ENCODE measurements at places on chromosomes 1 and 21.
A peak's percentile ranks its signal among the peaks of the same experiment; 100 is the strongest.

DNA sequence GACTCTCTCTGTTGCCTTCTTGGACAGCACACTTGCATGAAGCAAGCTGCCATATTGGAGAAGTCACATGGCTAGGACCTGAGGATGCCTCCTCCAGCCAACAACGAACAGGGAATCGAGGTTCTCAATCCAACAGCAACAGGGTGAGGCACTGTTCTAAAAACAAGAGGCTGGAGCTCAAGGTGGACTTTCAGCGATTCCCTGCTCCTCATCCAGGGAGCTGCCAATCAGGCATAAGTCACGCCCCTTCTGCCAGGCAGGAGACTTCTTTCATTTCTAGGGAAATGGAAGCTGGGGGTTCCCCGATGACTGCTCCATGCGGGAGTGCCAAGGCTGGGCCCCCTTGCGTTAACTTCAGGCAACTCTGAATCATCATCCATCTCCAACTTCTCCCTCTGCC, 22.7 kb upstream of the IFNAR1 start:
- no peak for DNase-seq

DNA sequence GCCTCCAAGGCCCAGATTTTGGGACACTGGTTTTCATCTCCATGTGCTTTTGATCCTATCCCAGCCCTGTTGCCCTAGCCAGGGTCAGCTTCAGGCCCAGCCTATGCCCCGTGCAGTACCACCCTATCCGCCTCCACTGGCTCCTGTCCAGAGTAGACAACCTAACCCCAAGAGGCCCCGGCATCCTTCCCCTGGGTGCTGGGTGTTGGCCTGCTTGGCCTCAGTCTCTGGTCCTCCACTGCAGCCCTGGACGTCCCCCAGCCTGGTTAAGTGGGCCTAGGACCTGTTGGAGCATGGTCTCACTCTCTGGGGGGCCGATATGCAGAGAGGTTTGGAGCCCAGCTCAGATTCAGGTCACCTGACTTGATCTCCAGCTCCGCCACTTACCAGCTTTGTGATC, 1.6 kb downstream of the CSF3R start:
- DNase-seq: no peak

DNA sequence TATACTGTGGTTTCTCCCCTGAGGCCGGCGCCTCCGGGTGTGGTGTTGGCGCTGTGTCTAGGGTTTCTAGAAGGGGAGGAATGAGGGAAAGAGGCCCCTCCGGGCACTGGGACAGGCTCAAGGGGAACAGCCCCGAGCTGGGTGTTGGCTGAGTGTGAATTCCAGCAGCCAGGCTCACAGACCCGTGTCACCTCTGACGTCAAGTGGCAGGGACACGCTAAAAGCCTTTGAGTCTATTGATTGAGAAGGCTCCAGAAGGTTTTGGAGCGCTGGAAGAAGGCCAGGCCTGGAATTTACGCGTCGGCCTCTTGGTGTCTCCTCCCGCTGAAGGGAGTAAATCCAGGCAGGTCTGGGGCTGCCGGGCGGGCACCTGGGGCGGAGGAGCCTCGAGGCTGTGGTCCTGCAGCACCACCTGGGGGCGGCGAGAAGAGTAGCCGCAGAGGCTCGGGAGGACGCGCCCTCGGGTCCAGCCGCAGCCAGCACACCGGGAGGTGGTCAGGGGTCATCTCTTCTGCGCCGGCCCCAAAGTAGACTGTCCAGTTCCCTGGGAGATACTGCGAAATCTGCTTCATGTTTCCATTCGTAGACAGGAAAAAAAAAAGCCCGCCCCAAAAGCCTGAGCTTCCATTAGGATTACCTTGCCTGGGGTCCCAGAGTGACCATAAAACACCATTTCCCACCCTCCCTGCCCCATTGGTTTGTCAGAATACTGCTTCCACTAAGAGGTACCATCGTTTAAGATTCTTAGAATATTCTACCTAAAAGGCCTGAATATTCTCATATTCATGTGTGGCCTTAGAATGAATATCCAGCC, 61.7 kb downstream of the TLR5 start:
- peak; percentile 84 for DNase-seq

GRCh38 chr21:14454016-14455009, 71.4 kb upstream of the HSPA13 start:
- no peak for DNase-seq

- no peak for DNase-seq
Measured at GRCh38 chr1:54180701-54181360, 19.0 kb downstream of the CYB5RL start.

DNA sequence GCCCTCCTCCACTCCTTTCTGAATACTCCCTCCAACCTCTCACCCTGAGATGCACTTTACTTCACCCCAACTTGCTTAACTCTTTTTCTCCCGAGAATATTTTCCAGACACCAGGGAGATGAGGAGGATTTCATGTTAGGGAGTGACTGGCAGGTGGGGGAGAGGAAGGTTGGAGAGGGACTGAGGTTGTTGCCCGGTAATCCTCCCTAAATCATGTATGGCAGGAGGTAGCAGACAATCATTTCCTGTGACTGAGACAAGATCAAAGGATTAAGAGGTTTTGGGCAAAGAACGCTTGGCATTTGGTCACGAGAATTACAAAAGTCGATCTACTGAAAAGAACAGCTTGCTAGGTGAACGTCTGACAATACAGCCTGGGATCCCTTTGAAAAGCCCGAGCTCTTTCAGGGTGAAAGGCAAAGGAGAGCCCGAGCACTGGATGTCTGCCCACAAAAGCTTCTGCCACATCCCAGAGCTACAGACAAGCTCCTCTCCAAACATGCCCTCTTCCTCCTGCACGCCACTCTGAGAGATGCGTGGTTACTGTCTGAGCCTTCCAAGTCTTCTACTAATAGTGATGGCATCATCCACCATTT, 154.1 kb downstream of the DAB1 start:
- no peak for DNase-seq

- DNase-seq: peak; percentile 34
Measured at GRCh38 chr1:7680207-7680954, 90.7 kb upstream of the VAMP3 start.

DNA sequence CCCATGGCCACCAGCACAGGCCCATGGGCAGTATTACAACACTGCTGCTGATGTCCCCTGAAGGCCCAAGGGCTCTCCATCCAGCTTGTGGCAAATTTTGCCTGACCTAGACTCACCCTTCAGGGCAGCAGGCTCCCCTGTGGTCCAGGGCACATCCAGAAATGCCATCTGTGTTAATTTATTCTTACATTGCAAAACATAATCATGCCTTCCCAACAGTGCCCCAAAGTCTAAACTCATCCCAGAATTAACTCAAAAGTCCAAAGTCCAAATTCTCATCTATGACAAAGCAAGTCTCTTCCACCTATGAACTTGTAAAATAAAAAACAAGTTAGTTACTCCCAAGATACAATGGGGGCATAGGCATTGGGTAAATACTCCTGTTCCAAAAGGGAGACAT, 13.3 kb downstream of the VN1R5 start:
- DNase-seq: no peak

- DNase-seq: no peak
Measured at GRCh38 chr1:222529916-222530315, 18.0 kb downstream of the HHIPL2 start.

GRCh38 chr1:114037631-114037890, 58.3 kb downstream of the OLFML3 start:
- DNase-seq: no peak

- no peak for DNase-seq
Measured at GRCh38 chr1:114423455-114423854, 87.5 kb downstream of the TRIM33 start.

GRCh38 chr1:87986130-87986866, 657.6 kb downstream of the LMO4 start:
- DNase-seq: no peak

DNA sequence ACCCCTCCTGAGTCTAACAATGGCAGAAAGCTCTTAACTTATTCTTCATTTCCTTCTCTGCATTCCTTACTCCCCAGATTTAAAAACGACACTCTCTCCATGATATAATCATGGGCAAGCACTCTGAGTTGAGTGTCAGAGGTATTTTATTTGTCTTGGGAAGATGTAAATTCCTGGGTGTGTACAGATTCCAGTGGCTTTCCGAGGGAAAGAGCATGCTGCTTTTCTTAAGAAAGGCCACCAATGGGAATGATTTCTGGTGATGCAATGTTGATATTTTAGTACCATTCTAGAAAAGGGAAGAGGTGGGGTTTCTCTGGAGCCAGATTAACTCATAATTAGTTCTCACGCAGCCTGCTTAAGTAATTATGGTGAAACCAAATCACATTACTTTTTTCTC, 47.8 kb upstream of the BTG3 start:
- DNase-seq: no peak

- no peak for DNase-seq
Measured at GRCh38 chr21:33430858-33431257, 27.6 kb downstream of the IFNGR2 start.

- DNase-seq: peak; percentile 71
Measured at GRCh38 chr1:75172556-75172955, 38.4 kb downstream of the LHX8 start.

DNA sequence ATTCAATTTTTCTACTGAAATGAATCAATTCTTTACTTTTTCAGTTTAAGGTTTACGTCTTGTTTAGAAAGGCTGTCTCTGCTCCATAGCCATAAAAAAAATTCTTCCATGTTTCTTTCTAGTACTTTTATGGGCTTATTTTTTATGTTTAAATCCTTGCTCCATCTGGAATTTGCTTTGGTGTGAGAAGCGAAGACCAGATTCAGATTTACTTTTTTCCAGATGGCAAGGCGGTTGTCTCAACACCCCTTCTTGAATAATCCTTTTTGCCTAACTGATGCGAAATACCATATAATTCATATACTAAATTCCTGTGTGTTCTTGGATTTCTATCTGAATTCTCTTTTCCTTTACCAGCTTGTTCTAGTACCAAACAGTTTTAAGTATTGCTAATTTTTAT, 101.5 kb downstream of the C1orf94 start:
- no peak for DNase-seq

- peak; percentile 47 for DNase-seq
Measured at GRCh38 chr1:57470036-57470435, 46.2 kb upstream of the DAB1 start.

DNA sequence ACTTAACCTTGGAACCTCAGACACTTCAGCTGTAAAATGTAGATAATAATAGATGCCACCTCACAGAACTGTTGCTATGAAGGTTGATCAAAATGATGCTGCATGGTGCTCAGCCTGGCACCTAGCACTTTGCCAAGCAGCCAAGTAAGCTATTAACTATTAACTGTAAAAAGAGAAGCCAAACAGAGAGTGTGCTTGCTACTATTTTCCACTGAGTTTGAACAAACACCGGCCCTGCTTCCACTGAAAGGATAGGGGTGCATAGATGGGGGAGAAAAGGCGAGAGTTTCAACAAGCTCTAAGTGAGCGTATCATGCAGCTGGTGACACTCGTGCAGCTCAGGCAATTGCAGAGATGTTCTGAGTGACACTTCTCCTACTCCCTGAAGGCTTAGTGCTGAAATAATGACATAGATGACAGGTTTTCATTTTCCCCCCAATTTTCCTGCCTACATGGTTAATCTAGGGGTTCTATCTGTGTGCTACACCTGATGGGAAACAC, 78.2 kb downstream of the GPR88 start:
- DNase-seq: no peak

GRCh38 chr21:15051644-15052458, 12.9 kb downstream of the NRIP1 start:
- DNase-seq: no peak

DNA sequence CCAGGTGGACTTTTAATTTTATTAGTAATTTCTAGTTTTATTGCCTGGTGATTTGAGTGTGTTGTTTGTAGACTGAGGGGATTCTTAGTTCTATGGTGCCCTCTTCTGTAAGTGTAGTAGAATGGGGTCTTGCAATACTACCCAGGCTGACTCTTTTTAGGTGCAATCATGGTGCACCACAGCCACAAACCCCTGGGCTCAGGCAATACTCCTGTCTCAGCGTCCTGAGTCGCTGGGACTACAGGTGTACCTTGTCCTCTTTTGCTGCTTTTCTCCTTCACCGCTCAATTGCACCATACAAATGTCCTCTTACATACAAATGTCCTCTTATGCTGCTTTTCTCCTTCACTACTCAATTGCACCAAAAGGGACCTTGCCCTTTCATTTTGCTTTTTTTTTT, 43.1 kb downstream of the SCP2 start:
- DNase-seq: no peak

DNA sequence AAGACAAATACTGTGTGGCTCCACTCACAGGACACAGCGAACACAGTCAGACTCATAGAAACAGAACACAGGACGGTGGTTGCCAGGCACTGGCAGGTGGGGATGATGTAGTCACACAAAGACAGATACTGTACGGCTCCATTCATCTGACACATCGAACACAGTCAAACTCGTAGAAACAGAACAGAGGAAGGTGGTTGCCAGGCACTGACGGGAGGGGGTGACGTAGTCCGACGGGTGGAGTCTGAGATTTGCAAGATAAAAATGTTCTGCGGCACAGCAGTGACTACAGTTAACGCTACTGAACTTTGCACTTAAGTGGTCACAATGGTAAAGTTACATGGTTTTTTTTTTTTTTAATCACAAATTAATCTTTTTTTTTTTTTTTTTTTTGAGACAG, 18.7 kb downstream of the C21orf58 start:
- DNase-seq: no peak

DNA sequence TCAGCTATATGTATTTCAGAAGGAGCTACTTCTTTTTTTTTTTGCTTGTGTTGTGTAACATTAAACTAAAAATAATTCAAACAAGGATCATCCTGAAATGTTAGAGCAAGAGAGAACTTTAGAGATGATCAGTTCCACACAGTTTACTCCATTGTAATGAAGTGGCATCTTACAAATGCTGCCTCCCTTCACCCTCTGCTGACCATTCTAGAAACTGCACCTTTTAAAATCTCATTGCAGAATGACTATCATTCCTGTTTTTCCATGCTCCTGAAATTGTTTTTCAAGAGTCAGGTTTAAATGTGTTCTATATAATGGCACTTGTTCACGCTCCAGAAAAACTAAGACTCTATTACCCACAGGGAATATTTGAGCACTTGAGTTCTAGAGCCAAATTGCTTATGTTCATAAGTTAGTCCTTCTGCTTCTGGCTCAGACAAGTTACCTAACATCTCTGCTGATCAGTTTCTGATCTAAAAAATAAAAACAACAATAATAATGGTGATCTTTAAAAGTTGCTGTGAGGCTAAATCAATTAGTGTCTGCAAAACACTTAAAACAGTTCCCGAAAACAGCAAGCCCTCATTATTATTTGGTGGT, 21.5 kb upstream of the SLC44A5 start:
- DNase-seq: no peak

- DNase-seq: no peak
Measured at GRCh38 chr1:23741609-23742008, 1.7 kb upstream of the ELOA start.

DNA sequence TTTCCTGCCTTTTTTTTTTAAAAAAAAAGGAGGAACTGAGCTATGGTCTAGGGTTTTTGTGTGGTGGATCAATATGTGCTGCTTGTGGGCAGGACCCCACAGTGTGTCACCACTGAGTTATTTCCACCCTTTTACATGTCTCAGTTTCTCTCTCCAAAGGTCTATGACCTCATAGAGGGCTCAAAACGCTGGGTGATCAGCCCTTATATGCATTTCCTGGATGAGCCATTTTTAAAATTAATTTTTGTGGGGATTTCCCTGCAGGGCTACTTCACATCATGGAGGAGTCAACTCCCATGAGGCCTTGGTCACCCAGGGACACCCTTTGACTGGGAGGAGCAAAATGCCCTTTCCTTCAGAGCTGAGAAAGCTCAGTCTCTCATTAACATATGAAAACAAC, 20.7 kb upstream of the HAO2 start:
- DNase-seq: no peak
